ENCODE measurements at places on chromosomes 6 and 20.

DNA sequence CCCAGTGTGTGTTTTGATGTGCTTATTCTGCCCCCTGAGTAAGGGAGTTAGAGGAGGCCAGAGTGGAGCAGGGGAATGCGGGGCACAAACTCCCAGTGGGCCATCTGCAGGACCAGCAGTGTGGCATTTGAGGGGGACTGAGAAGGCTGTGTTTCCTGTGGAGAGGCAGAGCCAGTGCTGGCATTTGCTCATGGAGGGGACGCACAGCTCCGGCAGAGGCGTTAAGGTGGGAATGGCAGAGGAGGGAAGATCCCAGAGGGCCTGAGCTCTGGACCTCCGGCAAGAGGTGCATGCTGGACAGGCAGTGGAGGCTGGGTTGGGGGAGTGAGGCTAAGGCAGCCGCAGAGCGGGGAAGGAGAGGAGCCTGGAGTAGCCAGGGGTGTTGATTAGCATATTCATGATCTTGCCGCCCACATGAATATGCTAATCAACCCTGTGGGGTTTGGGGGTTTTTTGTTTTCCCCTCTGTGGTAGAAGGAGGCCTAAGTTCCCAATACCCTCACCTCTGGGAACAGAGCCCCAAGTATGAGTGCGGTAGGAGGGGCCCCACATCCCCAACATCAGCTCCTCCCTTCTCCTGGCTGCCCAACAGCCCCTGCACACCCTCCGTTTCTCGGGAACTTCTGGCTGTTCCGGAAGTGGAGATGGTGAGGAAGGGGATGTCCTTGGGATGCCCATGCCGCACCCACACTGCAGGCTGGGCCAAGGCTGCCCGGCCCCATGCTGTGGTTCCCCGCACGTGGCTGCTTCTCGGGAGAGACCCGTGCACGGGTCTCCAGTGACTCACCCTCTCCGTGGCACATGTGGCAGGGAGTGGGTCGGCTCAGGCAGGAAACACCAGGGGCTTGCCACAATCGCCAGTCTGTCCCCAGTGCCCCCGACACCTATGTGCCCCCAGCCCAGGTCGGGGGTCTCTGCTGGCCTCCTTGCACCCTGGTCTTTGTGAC lies 33.8 kb downstream of the DLGAP4 start:
- DNase-seq, result no peak

DNA sequence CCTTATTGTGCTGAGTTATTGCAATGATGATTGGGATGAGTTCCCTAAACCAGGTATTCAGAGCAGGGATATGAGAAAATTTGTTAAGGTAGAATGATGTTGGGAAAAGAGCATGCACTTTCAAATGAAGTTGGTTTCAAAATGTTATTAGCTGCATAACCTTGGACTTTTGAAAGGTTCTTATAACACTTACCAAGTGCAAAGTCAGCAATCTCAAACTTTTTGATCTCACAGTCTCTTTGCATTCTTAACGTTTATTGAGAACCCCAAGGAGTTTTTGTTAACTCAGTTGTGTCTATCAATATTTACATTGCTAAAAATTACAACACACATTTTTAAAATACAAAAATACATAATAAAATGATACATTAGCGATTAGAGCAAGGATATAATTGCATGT lies 802.4 kb downstream of the PHF3 start:
- no peak for DNase-seq

DNA sequence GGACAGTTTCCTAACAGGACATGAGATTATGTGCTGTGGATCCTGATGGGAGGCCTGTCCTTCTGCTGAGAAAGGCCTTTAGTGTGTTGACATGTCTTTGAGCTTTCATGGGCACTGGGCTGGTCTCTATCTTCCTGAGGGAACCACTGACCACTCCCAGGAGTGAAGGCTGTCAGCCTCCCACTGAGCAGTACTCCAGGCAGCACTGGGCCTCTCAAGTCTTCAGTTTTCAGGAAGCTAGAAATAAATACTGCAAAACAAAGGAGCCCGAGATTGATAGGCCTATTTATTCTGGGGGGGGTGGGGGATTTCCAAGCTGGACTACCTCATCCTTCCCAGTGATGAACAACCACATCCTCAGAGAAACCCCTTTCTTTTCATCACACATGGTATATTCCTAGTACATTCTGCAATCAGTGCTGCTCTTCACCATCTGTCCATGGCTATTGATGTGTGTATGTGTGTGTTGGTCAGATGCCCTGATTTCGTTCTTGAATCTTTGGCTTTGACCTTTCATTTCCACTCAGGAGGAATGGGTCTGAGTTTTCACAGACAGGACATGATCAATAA lies 180.9 kb upstream of the SPTLC3 start:
- DNase-seq, result no peak

DNA sequence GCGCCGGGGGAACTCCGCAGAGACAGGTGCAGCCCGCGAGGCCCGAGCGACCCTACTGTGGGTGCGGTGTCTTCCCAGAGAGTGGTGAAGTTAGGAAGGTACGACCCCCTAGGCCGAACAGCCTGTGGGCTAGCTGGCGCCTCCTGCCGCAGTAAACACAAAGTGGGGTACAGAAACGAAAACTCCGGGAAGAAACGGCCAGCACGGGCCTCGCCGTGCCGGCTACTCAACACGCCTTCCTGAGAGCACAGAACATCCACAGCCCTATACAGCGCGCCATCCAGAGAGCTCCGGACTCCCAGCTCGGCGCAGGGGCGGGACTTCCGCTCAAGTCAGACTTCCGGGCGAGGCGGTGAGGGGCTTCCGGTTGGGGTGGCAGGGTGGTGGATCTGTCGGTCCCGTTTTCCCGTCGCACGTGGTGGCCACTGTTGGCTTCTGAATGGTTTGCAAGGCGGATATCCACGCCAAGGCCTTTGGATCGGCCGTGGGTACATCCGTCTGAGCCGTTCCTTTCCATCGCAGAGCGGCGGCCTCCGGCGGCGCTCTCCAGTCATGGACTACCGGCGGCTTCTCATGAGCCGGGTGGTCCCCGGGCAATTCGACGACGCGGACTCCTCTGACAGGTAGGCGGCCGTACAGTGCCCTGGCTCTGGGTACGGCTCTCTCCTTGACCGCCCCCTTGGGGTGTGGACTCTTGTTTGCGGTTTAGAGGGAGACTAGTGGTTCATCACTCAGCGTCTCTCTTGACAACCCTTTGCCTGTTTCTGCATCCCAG lies at the start of the genes CAGE1 and RIOK1:
CAGE1 (minus strand) TSS at position 292 of the 775 bp plus-strand sequence. CDS start 2,569 bp downstream, outside the sequence.
RIOK1 (plus strand) TSS at position 358 of the 775 bp plus-strand sequence; CDS start at position 553, 195 bp downstream.
- DNase-seq, result peak; percentile 93

- no peak for DNase-seq
These were observed 402.5 kb downstream of the PRKN start for GRCh38 chr6:162325051-162325450.

DNA sequence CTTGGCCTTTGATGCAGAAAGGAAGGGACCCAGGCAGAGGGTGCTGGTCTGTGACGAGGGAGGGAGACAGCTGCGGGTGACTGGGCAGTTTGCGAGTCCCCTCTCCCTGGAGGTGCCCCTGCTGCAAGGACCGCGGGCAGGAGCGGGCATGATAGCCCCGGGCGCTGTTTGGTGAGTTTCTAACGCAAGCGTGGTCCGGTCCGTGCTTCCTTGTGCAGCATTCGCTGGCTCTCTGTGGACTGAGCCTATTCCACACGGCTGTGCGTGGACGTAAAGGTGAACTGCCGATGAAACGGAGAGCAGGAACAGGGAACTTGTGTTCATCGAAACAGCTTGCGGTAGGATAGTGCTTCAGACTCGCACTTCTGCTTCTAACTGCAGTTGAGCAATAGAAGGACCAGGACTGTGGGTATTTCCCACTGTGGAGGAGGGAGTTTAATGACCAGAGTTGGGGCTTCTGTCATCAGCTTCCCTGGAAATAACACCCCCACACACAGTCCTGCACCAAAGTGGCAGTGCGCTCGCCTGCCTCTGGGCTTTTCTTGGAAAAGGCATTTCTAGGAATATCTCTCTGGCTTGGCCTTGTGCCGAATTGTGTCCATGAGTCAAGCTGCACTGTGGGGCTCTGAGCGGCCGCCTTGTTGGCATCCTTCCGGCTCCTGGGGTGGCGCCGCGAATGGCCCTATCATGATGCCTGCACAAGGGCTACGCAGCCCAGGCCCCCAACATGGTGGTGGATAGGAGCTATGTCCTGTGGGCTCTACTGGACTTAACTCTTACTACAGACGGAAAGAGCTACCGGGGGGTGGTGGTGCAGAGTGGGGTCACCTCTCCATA lies 48.9 kb downstream of the DUSP22 start:
- DNase-seq, result no peak

DNA sequence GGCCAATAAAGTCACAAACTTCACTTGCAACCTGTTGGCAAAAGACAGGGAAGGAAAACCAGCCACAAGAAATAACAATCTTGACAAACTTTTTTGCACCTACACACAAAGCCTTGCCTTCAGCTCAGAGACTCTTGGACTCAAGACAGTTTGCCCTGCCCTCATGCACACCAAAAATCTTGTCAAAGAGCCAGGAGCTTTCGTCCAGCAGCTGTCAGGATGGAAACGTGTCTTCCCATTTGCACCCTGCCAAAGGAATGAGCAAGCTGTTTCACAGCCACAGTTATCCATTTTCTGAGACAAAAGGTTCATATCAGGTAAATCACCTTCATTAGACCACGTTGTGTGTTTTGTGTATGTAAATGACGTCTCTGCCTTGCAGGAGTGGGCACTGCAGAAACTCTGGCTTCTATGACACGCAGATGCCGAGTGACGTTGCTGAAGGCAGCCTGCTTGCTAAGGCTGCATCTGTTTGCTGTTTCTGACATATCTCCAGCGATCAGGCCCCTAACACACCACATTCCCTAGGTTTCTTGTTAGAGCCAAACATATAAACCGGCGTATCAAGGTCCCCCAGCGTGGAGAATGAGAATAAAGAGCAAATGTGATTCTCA lies 193.4 kb downstream of the SYNDIG1 start:
- DNase-seq, result no peak

- no peak for DNase-seq
These were observed 104.3 kb downstream of the EDN3 start for GRCh38 chr20:59404749-59405148.

DNA sequence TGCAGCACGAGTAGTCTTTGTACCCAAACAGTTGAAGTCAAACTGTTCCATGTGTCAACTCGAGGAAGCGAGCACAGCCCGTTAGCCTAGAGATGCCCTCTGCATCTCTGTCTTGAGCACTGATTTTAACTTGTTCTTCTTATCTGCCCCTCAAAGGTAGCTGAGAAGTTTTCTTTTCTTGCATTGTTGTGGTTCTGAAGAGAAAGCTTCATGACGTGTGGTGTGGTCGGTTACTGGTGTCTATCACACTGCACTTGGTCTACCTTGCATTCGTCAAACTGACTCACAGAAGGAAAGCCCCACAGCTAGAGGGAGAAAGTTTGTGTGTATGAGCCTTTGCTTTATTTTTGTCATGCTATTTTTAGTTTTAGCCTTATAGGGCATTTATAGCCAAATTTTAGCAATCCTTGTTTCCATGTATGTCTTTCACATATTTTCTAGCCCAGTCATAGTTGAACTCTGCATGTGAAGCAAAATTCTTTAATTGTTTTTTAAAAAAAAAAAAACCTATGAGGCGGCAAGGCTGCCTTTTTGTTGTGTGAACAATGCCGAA lies 115.1 kb downstream of the JAG1 start:
- DNase-seq, result no peak

DNA sequence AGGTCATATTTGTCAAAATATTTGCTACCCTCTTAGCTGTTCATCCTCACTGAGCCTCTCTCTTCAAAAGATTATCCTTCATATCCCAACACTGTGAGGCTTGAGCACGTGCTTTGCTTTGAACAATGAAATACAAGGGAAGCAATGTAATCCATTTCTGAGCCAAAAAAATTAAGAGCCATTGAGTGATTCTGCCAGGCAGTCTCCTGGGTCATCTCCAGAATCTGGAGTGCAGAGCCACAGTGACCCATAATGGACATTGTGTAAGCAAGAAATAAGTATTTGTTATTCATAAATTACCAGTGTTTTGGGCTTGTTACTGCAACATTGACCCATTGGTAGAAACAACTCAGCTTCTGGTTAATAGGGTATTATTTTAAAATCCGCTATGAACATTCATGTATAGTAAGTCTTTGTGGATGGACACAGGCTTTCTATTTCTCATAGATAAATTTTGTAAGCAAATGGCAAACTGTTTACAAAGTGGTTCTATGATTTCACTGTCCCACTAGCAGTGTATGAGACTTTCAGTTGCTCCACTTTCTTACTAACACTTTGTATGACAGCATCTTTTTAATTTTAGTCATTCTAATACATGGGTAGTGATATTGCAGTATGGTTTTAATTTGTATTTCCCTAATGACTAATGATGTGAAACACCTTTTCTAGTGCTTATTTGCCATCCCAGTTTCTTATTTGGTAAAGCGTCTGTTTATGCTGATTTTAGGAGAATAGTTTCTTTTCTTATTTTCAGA lies 358.2 kb downstream of the PLCB1 start:
- no peak for DNase-seq

All from stimulated activated CD4-positive, alpha-beta T cell treated with anti-CD3 and anti-CD28 coated beads, Interleukin-4, amount 100 ng/mL, for 4 hours (primary cell).